IPS DF 6.9 (cell line): ENCODE measurements at places on chromosomes 4 and X.

GRCh38 chr4:1183985-1184773 lies 11.8 kb upstream of the SPON2 start:
- H3K27me3 ChIP-seq: no peaks in the 10 kb centered on the region
- no peak overlapping the region for H3K27ac ChIP-seq
- H3K4me3 ChIP-seq: no peak overlapping the region
- no peak for DNase-seq
- H3K4me1 ChIP-seq: no peaks in the 10 kb centered on the region

GRCh38 chr4:143406523-143406922 lies 69.8 kb downstream of the GAB1 start:
- H3K27ac ChIP-seq: no peak overlapping the region
- DNase-seq: no peak
- no peak overlapping the region for H3K4me3 ChIP-seq

- no peak overlapping the region for H3K27ac ChIP-seq
- no peaks in the 10 kb centered on the region for H3K36me3 ChIP-seq
- DNase-seq: no peak
- H3K4me1 ChIP-seq: 0 out of 2 replicates have a peak, but pooled peaks cover 3% of the 10 kb centered on the region
- H3K27me3 ChIP-seq: no peaks in the 10 kb centered on the region
These were observed 121.1 kb upstream of the SORBS2 start for GRCh38 chr4:185933078-185933581.

DNA sequence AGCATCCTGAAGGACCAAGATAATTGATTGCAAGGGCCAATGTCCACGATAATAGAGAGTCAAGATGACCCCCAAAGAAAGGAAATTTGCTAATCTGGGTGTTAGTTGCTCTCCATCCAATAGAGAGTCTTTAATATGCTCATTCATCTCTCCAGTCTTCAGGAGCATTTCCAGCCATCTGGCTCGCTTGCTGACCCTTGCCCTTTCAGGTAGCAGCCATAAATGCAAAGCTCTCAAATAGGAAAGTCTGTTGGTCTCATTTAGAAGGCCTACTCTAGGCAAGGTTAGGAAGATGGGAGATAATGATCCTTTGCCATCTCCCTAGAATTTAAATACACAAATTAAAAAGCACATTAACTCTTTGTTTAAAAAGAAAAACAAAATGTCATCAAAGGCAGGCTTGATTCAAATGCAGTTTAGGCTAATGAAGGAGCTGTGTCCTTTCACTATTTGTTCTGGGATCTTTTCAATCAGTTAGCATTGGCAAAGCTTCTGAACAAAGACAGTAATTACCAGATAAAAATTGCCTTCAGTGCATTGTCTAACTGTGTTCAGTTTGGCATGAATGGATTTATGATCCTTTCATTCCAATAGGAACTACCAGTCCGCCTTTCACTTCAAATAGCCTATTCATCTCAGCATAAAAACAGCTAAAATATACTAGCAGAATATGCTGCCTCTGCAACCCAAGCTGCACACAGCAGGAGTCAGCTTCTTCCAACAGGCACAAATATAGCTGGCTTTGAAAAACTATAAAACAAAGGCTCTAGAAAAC lies 49.6 kb upstream of the ATXN3L start:
- no peaks in the 10 kb centered on the region for H3K36me3 ChIP-seq
- no peak overlapping the region for H3K27ac ChIP-seq
- DNase-seq: no peak
- no peaks in the 10 kb centered on the region for H3K4me1 ChIP-seq
- no peak overlapping the region for H3K4me3 ChIP-seq
- no peaks in the 10 kb centered on the region for H3K27me3 ChIP-seq
